ENCODE measurements at places on chromosomes 6 and 20.

DNA sequence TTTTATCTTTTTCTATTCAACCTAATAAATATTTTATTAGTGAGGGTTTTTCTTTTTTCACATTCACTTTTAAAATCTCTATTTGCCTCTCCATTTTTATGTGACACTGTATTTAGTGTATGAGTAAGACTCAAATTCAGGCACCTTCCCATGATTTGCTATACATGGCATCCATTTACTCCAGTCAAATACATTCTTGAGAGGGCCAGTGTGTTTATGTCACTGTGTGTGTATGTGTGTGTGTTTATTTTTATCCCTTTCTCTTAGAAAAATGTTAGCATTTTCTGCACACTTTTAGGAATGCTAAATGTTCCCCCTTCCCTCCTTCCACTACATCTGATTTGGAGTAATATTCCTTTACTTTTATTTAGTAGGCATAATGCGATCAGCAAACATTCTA, 290.0 kb downstream of the PACRG start:
- no peak for DNase-seq

DNA sequence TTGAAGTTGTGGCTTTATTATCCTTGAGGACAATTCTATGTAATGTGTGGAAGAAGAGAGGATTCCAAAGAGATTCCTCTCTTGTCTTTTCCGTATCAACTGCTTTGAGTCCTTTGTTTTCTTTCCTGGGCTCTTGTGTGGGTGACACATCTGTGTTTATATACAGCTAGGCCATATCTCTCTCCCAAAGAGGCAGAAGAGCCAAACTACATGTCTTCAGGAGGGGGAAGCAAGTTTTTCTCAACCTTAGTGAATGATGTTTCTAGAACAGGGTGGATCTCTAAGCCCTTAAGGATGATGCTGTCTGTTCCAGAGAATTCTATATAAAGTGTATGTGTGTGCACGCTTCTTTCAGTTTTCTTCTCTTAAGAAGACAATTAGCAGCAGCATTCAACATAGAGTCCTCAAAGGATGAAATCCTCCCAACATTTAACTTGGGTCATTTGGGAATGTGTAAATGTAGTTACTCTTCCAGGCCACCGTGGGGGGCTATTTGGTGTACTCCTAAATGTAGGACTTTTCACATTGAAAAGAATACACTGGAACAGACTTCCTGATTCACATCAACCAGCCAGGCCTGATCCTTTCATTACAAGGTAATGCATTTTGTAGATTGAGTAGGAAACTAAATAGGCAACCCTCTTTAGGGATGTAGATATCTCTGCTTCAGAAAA, 92.8 kb upstream of the EEF1E1 start:
- DNase-seq, result no peak

DNA sequence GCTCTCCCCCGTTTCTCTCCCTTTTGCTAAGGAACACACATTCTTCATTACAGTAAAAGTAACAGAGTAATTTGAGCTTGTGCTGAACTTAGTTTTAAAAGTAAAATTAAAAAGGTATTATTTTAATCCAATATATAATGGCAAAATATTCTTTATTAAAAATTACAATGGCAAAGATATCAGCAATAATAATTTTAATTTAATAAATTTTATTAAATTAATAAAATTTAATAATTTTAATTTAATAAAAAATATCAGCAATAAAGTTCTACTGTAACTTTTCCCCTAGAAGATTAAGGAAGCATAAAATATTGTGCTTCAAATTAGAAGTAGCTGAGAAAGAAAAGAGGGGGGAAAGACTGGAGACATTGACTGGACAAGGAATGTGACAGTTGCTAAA, 32.5 kb downstream of the DSE start:
- DNase-seq, result no peak

GRCh38 chr6:166779381-166779780, 152.3 kb upstream of the RPS6KA2 start:
- DNase-seq, result no peak

- no peak for DNase-seq
Measured at GRCh38 chr6:1885576-1886011, 275.9 kb downstream of the FOXC1 start.

DNA sequence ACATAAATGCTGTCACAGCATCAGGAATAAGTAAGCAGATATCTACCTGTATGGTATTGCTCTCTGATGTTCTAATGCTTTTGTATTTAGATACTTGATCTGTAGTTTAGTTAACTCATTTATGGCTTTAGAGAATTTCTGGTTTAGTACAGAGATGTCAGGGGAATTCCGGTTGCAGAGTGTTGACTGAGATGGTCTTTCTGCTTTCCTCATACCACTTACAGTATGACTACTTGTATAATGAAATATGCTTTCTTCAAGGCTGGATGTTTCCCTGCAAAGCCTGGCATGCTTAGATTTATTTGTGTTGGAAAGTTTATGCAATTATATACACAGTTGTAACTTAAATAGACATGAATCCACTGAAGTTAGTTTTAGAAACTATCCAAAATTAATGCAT, 278.4 kb downstream of the CDH26 start:
- no peak for DNase-seq

- DNase-seq, result no peak
Measured at GRCh38 chr20:63626424-63627128, at the start of gene GMEB2. GMEB2 (minus strand) TSS chr20:63627101; CDS start chr20:63619397, 7,704 bp downstream.

DNA sequence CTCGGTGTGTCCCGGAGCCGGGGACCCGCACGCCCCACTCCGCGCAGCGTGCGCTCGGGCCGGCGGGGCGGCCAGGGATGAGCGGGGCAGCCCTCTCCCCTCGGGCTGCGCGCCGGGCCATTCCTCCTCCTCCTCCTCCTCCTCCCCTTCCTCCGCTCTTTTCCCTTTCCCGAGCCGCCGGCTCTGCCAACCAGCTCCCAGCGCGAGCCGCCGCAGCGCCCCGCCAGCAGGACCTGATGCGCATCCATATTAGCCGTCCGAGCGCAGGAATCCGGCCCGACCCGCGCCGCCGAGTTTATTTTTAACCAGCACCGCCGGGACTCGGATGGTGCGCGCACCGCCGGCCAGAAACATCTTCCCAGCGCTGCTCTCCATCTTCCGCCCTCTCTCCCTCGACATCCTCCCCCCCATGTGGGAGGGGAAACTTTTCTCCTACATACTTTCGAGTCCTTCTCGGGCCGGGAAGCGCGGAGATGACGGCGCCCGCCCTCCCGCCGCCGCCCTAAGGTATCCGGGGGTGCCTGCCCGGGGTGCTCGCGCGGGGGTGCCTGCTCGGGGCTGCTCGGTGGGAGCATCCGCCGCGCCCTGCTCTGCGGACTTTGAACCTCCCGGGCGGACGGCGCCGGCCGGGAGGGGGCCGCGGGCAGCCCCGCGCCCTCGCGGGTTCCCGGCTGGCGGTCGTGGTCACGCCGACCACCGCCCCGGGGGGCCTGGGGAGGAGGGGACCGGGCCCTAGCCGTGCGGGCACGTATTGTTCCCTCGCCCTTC, 619 bp downstream of the RREB1 start:
- DNase-seq, result peak; percentile 44

GRCh38 chr6:88358846-88359245, 192.7 kb upstream of the CNR1 start:
- no peak for DNase-seq

DNA sequence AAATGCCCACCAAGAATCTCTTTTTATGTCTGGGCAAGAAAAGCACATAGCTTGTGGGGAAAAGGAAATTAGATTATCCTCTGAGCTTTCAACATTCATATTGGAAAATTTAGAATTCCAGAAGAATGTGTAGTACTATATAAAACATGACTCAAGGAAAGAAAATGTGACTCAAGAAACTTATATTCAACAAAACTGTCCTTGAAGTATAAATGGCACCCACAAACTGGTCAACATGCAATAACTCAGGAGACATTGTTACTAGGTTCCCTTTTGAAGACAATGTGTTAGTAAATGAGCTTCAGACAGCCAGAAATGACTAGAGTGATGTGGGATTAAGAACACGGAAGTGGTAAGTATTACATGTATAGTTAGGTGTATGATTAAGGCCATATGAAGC, 26.1 kb upstream of the TINAG start:
- DNase-seq, result no peak

DNA sequence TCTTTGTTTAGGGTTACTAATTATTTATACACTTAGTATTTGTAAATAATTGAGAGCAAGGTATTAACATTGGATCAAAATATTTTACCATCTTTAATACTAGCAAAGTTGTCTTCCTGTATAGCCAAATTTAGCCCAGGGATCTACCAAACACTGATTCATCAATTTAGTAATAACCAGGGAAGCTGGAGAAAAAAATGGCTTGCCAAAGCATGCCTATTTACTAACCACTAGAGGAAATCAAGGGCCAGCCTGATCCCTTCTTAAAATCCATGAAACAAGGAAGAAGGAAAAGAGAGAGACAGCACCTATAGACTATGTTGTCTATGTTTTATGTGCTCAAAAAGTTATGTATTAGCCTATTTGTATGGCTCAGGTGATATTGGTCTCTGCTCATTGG, 450.3 kb upstream of the GJE1 start:
- DNase-seq, result no peak

DNA sequence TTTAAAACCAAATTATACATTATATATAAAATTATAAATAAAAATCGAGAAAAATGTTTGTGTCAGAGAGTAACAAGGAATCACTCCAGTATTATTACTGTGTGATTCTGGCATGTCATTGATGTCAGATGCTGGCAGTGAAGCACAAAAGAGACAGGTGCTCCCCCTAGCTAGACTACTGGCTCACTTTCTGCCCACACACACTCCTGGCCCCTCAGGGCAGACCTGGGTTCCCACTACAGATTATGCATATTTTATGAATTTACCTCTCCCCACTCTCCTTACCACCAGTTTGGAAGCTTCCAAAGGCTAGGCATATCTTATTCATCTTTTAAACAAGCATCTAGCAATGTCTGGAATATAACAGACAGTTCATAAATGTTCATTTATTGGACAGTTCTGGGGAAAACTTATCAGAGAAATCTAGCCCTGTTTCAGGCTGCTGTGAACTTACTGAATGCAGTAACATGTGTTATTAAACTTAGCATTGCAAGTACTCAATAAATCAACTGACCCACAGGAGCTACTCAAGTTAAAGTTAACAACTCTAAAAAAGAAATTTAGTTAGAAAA, 12.8 kb downstream of the SNX3 start:
- no peak for DNase-seq

GRCh38 chr20:34604980-34605788, 46.7 kb downstream of the MAP1LC3A start:
- DNase-seq, result no peak

GRCh38 chr6:137290601-137291261, 71.5 kb upstream of the IFNGR1 start:
- DNase-seq, result no peak

- no peak for DNase-seq
Measured at GRCh38 chr6:74213995-74214394, 518.0 kb downstream of the CD109 start.

DNA sequence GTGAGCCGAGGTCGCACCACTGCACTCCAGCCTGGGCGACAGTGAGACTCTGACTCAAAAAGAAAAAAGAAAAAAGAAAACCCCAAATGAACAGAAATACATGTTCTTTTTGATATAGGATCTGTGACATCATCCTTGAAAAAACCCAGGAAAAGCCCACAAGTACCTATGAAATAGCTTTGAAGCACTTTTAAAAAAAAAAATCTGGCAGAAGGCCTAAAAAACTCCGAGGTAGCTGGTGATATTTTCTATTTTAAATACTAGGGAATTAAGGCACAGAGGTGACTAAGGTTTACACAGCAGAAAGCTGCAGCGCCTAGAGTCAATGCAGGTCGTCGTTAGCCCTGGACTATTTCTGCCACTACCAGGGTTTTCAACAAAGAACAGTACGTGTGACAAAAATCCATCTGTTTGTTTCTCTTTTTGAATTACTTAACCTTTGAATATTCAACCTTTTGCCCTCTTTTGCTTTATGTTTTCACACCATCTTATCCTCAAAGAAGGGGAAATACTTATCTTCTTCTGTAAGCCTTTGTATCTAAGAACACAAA, 39.4 kb upstream of the EEF1A1 start:
- no peak for DNase-seq

- DNase-seq, result no peak
Measured at GRCh38 chr20:6635034-6635736, 132.3 kb upstream of the BMP2 start.

DNA sequence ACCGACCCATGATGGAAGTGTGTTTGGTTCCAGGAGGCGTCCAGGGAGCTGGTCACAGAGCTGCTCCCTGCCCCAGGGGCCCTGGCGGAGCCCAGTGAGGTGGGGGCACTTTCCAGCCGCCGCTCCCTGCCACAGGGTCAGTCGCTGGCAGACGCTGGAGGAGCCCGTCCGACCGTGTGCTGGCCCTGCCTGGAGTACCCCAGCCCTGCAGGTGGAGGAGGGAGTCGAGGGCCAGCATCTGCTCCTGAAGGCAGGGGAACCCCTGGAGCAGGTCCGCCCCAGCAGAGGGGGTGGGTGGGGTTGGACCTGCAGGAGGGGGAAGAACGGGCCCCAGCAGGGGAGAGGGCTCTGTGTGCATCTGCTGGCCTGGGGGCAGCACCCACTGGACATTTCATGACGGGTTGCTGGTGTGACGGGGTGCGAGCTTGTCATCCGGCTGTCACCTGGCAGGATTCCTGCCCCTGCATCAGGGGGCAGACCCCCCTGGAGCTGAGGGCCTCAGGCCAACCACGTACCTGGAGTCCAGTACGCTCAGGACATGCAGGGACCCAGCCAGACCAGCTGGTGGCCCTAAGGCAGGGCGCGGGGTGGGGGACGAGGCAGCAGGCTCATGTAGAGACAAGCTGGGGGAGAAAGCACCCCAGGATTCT, 32.3 kb upstream of the GATA5 start:
- DNase-seq, result no peak

- no peak for DNase-seq
Measured at GRCh38 chr20:21352703-21353102, 44.6 kb downstream of the NKX2-4 start.

GRCh38 chr6:14704383-14705271, 541.2 kb upstream of the JARID2 start:
- DNase-seq, result no peak

DNA sequence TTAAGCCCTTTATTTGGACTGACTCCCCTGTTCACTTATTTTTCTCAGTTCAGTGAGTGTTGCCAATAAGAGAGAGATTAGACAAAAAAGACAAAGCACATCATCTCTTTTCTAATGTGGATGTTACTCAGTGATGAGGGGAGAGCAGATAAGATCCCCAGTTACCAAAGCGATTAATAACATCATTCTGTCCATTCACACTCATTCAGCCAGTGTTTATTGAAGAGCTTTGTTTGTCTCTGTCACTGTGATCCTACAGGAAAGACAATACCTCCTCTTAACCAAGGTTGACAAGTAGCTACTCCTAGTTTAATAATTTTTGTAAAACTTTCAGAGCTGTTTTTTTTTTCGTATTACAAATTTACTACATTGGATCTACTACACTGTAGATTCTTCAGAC, 163.0 kb downstream of the EYA4 start:
- DNase-seq, result no peak

DNA sequence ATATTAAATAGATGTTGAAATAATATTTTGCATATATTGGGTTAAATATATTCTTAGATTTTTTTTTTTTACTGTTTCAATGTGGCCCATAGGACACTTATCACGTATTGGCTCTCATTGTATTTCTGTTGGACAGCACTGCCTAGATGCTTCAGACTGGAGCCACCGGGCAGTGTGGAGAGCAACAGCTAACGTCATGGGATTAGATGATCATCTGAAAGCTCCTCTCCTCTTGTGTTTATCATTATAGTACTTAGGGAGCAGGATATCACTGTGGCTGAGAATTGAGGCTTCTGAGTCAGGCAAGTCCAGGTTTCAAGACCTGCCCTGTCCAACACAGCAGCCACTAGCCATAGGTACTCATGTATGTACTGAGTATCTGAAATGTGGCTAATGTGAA, 87.4 kb downstream of the ZHX3 start:
- DNase-seq, result no peak
